Type B pancreatic cell (in vitro differentiated cells): ENCODE measurements at places on chromosomes 1 and 21. TPM values are rescaled to one million over a fixed set of nuclear protein-coding genes. Genes with fewer than 3 reads are reported as not detected.

GRCh38 chr1:20867062-20867461, 80.0 kb upstream of the HP1BP3 start:
- H3K36me3 ChIP-seq, result peaks cover 14% of the 10 kb centered on the region
- no peak overlapping the region for H3K4me3 ChIP-seq
- no peak for DNase-seq
- H3K27me3 ChIP-seq, result no peaks in the 10 kb centered on the region

DNA sequence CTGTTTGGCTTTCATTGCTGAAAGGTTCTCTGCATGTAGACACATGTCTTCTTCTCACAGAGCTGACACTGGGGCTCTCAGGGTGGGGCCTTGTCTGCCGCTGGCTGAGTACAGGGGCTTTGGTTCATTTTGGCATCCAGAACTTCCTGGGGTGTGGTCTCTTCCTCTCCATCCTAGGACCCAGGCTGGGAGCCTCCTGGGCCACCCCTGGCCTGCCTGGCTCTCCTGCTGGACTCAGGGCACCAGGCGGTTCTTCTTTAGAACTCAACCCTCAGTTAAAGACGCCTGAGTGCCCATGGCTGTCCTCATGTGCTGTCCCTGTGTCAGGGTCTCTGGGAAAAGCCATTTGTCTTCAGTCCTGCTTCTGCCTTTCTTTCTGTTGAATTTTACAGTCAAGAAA, 5.5 kb upstream of the KRTAP10-5 start:
- no peak for DNase-seq
- H3K27ac ChIP-seq, result no peak overlapping the region
- no peaks in the 10 kb centered on the region for H3K36me3 ChIP-seq

ZMYM4 gene
- 58.3 and 85.4 TPM in 2 replicates for total RNA-seq

CNIH3 gene
- total RNA-seq, result 1.8 and 4.5 TPM in 2 replicates

GRCh38 chr1:218835609-218836008, 338.1 kb upstream of the LYPLAL1 start:
- H3K4me1 ChIP-seq, result no peaks in the 10 kb centered on the region
- no peak overlapping the region for H3K27ac ChIP-seq
- no peak for DNase-seq
- H3K36me3 ChIP-seq, result no peaks in the 10 kb centered on the region
- H3K27me3 ChIP-seq, result peaks cover 8% of the 10 kb centered on the region

DNA sequence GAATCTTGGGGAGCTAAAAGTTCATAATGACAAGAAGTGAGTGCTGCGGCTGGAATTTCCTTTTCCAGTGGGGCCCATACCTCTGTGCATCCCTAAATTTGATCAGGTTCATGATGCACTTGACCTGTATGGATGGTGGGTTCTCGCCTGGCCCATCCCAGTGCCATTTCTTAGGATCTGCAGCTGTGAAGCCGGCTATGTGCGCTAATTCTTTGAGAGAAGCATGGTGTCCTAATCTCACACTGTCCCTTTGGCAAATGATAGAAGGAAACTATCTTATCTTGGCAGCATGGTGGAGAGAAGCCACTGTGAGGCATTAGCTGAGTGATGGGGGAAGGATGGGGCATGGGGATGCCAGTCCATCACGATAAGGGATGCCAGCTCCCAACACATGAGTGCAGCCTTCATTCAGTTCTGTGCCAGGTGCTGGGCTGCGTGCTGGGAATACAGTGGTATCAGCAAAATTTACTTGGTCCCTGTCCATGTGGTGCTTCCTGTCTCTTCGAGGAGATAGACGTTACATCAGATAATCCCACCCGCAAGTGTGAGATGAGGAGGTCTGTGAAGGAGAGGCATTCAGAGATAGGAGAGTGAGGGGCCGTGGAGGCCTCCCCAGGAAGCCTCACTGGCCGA, 30.5 kb downstream of the STUM start:
- H3K4me3 ChIP-seq, result no peak overlapping the region
- no peaks in the 10 kb centered on the region for H3K27me3 ChIP-seq
- peaks cover 3% of the 10 kb centered on the region for H3K4me1 ChIP-seq
- H3K27ac ChIP-seq, result no peak overlapping the region

RNF115 gene
- 9.2 and 10.6 TPM in 2 replicates for total RNA-seq
